Forelimb muscle (tissue), 1 donor: ENCODE measurements at places on chromosomes 12 and 14.

GRCh38 chr12:66885115-66885875 is 206.4 kb upstream of the GRIP1 start:
- DNase-seq: no peak

- DNase-seq: no peak
Observed at GRCh38 chr14:66078006-66078405, 408.2 kb upstream of the CCDC196 start.

GRCh38 chr12:125159702-125160101 is 94.5 kb downstream of the AACS start:
- no peak for DNase-seq

GRCh38 chr12:96864335-96864734 is 42.7 kb upstream of the NEDD1 start:
- DNase-seq: no peak

DNA sequence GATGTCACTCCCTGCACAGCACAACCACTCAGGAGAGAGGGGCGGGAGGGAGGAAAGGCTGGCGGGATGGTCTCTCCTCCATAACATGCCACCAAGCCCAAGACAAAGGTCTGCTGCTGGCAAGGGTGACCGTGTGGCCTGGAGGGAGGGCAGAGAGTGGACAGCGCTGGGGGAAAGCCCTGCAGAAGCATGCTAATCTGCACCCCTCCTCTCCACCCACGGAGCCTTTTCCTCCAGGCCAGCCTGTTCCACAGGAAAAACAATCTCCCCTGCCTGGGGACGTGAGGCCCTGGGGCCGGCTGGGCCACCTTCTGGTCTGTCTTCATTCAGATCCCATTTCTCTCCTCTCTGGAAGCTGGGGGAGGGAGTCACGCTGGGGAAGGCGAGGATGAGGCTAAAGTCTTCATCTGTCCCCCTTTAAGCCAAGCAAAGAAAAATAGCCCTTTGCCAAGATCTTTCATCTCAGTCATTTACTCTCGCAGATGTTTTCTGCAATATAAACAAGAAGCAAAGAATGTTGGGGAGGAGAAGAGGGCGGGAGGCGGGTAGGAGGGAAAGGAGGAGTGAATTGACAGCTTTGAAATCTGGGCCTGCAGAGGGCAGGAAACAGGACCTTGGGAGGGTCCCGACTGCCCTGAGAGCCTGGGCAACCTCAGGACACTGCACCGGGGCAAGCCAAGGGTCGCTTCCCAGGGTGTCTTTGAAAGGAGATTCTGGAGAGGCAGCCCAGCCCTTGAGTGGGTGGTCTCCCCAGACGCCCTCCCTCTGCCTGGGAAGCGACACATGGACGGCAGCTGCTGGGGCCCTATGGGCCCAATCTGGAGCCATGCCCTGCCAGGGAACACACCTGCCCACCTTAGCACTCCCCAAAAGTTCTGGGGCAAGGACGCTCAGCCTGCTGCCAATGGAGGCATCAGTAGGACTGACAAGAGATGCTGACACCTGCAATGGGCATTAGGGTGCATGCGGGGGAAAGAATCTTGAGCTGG is 133.6 kb downstream of the ZFP36L1 start:
- no peak for DNase-seq

DNA sequence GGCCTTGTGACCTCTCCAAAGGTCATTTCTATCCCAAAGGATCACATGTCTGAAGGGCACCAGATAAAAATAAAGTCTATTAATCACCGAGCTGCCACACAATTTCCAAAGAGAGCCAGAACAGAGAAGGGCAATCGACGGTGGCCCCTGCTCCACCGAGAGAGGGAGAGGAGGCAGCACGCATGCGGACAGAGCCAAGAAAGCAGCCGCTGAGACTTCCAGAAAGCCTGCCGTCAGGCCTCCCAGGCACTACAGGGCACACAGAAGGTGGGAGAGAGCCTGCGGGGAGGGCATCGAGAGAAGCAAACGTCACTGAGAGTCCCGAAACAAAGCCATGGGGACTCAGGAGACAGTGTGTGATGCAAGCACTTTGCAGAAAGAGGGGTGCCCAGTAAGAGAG is 182.0 kb downstream of the DPF3 start:
- DNase-seq: no peak
